ENCODE measurements at places on chromosomes 7 and 10.

- no peak for DNase-seq
Measured at GRCh38 chr7:2301511-2301863, 12.8 kb downstream of the SNX8 start.

DNA sequence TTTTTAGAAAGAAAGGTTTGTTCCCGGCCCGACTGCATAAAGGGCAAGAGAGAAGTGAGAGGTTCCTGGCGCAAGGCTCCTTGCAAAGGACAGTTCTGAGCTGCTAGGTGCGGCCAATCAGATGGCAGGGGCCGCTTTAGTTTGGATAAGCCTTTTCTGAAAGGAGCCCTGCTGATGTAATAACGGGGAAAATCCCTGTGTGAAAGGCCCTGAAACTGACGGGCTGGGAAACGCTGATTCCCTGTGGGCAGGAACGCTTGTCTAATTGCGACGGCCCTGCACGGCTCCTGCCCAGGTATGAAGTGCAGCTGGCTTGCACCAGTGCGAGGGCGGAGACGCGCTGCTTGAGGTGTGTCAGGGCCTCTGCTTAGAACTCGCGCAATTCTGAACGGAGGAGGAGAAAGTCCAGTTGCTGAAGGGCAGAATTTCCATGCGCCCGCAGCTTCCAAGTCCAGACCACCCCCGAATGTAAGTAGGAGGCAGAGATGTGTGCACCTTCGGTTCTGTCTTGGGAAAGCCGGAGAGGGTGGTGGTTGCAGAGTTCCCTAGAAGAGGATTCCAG, 30.5 kb downstream of the TACC2 start:
- no peak for DNase-seq

DNA sequence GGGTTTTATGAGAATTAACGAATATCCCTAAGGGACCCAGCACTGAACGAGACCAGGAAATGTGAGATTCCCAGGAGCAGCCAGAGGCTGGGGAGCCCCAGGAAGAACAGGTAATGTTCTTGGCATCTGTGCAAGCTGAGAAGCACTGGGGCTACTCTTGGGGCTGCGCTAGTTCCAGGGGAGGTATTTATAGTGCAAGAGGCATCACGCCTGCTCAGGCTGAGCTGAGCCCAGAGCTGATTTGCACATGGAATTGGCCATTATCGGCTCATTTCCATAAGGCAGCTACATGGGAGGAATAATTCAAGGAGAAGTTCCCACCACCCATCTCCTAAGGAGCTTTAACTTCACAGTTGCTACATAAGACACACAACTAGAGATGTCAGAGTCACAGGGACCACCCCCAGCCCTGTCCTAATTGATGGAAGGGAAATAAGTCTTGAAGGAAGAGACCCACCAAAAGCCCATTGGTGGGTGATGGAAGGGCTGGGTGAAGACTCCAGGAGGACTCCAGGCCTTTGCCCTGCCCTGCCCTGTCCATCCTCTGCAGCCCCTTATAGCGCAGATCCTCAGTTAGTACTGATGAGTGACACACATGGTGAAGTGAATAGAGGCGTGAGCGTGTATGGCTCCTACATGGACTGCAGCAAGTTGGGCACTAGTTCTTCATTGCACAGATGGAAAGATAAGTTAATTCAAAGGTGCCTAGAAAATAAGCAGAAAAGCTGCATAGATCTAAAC, 178.9 kb downstream of the GRID1 start:
- no peak for DNase-seq

GRCh38 chr10:103493362-103493915, at the start of gene NEURL1:
NEURL1 (plus strand) TSS chr10:103493705; CDS start chr10:103494388, 683 bp downstream.
- no peak for DNase-seq

GRCh38 chr7:4871056-4871680, 9.3 kb upstream of the PAPOLB start:
- DNase-seq: no peak
